ENCODE measurements at places on chromosomes 16 and 17.
A peak's percentile ranks its signal among the peaks of the same experiment; 100 is the strongest.

DNA sequence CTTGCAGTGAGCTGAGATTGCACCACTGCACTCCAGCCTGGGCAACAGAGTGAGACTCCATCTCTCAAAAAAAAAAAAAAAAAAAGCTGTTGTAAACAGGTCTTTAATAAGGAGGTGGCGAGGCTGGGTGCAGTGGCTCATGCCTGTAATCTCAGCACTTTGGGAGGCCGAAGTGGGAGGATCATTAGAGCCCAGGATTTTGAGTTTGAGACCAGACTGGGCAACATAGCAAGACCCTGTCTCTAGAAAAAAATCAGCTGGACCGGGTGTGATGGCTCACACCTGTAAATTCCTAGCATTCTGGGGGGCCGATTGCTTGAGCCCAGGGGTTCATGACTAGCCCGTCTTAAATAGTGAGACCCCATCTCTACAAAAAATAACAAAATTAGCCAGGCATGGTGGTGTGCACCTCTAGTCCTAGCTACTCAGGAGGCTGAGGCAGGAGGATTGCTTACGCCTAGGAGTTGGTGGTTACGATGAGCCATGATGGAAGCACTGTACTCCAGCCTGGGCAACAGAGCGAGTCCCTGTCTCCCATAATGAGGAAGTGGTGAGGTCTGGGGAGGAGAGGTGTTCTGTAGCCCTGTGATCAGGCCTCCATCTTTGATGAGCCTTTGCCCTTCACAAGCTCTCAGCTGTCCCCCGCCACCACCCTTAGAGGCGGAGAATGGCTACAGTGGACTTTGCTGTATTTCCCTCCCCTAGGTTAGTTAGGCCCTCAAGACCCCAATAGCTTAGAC lies 36.2 kb downstream of the ZNF778 start:
- DNase-seq, result peak; percentile 52

DNA sequence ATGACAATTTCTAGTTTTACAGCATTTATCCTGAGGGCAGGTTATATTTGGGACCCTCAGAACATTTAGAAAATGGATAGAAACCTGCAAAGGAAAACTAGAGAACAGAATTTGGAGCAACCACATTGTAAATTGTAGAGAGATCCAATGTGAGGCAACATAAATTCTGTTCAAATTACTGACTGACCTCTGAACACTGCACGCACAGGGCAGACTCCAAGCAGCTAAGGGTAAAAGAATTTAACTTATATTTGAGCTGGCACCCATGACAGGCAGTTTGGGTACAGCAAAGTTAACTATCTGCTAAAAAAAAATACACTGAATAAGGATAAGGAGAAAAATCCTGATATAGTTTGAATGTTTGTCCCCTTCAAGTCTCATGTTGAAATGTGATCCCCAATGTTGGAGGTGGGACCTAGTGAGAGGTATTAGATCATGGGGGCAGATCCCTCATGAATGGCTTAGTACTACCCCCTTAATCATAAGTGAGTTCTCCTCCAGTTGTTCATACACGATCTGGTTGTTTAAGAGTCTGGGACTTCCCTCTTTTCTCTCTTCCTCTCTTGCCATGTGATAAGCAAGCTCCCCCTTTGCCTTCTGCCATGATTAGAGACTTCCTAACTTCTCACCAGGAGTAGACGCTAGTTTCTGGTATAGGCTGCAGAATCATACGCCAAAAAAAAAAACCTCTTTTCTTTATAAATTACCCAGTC lies 75.7 kb downstream of the FBXL20 start:
- DNase-seq, result peak; percentile 82

GRCh38 chr17:4004517-4005295 lies 40.5 kb upstream of the ATP2A3 start:
- DNase-seq, result no peak

DNA sequence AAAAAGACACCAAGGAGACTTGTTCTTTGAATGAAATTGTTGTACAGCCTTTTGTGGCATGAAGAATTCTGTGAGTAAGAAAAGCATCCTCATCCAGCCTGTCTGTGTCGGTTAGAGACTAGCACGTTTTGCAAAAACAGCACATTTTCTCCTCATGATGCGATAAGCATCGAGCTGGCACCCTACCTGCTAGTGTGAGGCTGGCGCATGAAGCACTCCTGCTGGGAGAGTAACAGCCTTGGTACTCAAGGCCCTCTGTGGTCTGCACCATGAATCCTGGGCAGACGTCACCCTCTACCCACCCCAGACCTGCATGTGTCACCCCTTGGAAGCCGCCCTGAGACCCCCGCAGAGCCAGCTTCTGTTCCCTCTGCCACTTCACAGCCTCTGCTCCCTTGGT lies 92.6 kb upstream of the TMEM132E start:
- no peak for DNase-seq

- no peak for DNase-seq
Observed at GRCh38 chr16:48129926-48130325, 25.9 kb downstream of the ABCC12 start.

GRCh38 chr17:7717756-7718350 lies 309 bp downstream of the DNAH2 start:
- DNase-seq, result peak; percentile 91
